ENCODE measurements at places on chromosomes 4 and X.

DNA sequence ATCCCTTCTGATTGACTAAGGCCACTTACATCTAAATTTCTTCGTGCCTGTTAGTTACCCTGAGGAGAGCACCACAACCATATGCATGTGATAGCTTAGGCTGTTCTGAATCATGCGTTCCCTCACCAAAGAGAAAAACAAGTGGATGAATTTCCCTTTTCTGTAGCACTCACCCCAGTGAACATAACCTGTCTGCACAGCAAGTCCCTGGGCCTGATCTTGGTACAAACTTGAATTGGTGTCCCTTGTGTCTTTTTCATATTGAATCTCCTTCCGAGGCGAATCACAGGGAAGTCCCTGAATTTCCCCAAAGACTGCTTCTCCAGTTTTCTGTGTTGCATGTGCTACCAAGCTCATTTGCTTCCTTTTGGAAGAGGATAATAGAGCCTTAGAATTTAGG is 100.4 kb downstream of the KLHL8 start:
- no peak for DNase-seq

DNA sequence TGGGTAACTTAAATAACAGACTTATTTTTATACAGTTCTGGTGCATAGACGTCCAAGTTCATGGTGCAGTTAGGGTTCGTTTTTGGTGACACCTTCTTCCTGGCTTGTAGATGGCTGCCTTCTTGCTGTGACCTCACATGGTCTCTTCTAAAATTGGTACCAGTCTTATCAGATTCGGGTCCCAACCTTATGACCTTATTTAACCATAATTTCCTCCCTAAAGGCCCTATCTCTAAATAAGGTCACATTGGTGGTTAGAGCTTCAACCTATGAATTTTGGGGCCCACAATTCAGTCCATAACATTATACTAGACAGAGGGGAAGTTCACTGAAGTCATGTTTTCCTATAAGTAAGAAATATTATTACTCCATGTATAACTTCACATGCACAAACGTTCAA is 128.0 kb downstream of the CFAP299 start:
- DNase-seq, result no peak

DNA sequence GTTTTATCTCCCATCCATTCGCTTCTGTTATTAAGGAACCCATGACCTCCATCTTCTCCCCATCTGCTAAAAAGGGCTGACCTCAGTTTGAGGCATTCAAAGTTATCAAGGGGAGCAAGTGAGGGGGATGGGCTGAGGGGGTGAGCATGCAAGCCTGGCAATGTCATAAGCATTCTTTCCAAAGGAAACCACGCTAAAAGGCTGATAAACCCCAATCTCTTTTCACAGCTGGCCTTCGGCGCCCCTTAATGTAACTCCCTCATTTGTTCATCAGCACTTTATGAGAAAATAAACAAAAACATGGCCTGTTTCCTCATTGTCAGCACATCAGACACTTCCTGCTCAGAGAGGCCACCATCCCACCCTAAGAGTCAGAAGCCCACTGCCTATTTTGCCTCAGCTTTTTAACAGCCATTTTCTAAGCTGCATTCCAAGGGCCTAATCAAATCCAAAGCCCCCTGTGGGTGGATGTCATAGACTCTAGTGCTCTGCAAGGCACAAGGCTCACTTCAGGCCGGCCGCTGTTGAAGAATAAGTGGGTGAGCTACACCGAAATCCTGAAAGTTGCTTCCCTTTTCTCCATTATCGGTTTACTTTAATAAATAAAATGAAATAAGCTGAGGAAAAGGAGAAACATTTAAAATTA is 92.0 kb upstream of the SRD5A3 start:
- DNase-seq, result no peak

GRCh38 chr4:144650311-144651005 is 4.5 kb downstream of the HHIP start:
- DNase-seq, result no peak

DNA sequence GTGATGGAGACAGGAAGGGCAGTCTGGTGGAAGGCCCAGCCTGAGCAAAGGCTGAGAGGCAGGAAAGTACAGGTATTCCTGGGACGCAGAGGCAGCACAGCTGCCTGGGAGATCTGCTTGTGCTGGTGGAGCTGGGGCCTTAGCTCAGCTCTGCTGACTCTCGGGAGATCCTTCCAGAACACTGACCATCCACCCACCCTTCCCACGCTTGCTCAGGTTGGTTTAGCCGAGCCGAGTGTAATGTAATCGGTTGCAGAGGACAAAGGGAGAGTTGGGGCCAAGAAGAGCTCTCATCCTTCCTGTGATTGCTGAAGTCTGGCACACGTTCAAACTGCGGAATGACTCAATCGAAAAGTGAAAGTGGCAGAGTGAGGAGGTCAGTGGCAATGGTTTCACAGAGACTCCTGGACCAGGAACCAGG is 43.1 kb upstream of the GPR78 start:
- no peak for DNase-seq

GRCh38 chr4:106851726-106852125 is 184.4 kb downstream of the DKK2 start:
- DNase-seq, result no peak

DNA sequence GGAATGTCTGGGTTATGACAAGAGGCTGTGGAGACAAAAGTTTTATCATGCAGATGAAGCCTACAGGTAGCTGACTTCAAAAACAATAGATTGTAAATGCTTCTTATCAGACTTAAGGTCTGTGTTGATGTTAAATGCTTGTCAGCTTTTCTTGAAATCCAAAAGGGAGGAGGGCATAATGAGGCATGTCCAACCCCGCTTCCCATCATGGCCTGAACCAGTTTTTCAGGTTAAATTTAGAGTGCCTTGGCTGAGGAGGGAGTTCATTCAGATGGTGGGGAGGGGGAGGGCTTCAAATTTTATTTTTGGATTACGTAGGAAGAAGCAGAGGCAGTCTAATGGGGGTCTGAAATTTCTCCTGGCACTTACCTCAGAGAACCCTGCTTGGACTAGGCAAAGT is 207.7 kb upstream of the HDX start:
- no peak for DNase-seq

- DNase-seq, result no peak
Measured at GRCh38 chrX:50698944-50699343, 115.0 kb downstream of the SHROOM4 start.

DNA sequence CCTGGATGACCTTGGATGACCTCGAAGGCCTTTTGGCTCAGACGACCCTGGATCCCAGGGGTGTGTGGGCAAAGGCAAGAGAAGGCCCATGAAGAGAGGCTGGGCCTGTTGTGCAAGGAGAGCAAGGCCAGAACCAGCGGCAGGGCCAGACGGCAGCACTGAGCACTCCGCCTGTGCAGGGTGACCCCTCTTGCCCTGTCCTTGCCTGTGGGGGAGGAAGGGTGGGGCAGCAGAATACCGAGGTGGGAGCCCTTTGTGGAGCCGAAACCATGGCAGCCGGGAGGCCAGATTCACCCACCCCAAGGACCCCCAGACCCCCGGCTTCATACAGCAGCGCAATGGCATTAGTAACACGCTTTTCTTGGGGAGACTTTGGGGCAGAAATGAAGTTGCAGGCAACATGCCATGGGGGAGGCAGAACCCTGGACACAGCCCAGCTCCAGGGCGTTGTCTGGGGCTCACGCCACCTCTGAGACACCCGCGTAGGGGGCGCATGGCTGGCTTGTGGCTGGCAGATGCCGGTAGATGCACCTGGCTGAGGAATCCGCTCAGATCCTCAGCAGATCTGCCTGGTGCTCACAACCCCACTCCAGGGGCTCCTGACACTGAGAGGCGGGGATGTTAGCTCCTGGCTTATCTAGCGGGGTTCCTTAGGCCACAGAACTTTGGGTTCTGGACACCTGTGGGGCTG is 114.5 kb downstream of the FAM53A start:
- DNase-seq, result no peak

GRCh38 chr4:102705391-102705935 is 55.3 kb downstream of the MANBA start:
- no peak for DNase-seq

GRCh38 chrX:54447461-54447860 is 7.3 kb downstream of the TSR2 start:
- no peak for DNase-seq
